LNCaP clone FGC (cell line): ENCODE measurements at places on chromosomes 3 and 15.
A peak's percentile ranks its signal among the peaks of the same experiment; 100 is the strongest.

- DNase-seq, result no peak
Observed at GRCh38 chr15:35986191-35986721, 440.3 kb upstream of the DPH6 start.

DNA sequence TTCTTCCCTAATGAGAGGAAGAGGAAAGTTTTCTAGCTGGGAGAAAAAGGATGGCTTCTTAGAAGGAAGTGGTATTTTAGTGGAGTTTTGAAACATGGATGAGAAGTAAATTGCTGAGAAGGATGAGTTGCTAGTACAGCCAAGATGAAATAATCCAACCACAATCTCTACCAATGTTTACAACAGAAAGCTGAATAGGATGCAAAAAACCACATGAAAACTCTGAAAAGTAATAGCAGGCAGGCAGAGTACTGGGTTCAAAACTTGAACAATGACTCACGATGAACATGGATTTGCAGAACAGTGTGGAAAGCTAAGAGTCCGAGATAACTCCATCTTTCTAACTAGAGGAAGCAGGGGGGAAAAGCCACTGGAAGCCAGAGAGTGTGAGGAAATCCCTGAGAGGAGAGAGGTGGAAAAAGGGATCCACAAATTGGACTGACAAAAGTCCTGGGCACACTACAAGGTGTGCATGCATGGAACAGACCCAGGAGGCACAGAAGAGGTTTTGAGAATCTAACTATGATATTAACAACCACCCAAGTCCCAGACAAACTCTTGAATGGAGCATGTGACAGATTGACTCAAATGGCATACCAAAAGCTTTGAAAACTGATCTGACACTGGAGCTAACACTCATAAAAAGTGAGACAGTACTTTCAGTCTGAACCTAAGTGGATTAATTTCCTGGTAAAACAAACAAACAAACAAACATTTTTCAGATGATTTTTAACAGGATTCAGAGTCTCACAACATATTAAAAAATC is 76.7 kb downstream of the ST6GAL1 start:
- no peak for DNase-seq

GRCh38 chr15:46502667-46503066 is 867.8 kb downstream of the SQOR start:
- DNase-seq, result no peak

DNA sequence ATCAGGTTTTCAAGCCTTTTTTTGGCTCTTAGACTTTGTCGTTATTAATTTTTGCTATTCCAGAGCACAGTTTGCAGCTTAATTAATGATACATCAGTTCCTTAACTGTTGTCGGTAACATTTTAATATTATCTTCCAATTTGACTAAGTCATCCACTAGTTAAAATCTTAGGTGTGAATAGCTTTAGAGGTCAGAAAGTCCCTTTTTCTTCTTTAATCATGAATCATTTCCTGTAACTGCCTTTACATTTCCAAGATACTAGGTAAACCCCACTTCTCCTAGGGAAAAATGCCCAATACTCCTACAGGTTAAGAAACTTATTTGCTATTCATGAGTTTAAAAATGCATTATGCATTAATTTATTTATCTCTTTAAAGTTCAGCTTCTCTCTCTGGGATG is 260.9 kb upstream of the CFAP20DC start:
- no peak for DNase-seq

DNA sequence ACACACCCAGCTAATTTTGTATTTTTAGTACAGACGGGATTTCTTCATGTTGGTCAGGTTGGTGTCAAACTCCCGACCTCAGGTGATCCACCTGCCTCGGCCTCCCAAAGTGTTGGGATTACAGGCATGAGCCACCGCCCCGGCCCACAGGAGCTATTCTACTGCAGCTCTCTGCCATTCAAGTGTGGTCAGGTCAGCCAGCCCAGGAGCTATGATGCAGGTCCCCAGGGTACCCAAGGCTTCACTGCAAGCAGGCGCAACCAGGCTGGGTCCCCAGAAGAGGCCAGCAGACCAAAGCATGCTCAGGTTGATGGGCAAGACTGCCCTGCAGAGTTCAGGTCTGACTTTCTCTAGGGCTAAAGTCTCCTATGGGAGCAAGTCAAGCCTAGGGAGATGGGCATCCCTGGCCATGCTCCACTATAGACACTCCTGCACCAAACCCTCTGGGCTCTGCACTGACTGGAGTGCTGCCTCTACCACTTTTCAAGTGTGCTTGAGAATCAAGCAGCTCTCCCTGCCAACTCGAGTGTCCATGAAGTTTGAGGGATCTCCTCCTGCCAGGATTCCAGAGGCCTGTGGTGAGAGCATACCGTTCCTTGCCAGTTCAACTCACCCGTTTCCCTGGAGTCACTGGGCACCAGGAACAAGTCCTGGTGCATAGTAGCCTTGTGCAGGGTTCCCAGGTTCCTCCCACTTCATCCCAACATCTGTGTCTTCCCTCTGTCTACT is 30.9 kb downstream of the MYO9A start:
- no peak for DNase-seq

DNA sequence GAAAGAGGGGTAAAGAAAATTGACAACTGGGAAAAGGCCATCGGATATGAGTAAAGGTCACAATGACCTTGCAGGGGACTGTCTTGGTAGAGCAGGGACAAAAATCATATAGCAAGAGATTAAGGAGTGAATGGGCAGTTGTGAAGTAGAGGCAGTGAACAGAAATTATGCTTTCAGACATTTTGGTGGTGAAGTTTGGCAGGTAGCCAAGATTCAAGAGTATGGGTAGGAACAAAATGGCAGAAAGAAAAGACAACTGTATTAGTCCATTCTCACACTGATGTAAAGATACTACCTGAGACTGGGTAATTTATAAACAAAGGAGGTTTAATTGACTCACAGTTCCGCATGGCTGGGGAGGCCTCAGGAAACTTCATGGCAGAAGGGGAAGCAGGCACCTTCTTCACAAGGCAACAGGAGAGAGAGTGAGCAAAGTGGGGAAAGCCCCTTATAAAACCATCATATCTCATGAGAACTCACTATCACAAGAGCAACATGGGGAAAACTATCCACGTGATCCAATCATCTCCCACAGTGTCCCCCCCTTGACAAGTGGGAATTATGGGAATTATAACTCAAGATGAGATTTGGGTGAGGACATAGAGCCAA is 84.0 kb downstream of the CGNL1 start:
- DNase-seq, result no peak

- no peak for DNase-seq
Observed at GRCh38 chr3:105719791-105720190, 149.0 kb downstream of the CBLB start.

DNA sequence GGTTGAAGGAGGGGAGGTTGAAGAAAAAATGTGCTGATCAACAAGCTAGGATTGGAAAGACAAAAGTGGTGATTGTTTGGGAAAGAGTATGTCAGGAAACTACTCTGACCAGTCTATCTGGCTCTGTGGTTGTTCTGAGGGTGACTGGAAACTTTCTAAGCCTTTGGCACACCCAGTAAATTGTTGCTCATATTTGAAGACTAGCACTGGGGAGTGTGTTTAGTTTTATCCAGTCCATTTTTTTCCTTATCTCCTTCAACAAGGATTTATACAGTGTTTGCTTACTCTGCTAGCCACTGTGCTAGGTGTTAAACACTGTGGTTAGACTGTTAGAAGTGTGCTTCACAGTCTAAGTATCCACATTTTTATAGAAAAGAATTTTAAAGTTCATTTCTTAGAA is 28.8 kb downstream of the PPM1L start:
- peak; percentile 49 for DNase-seq

GRCh38 chr3:57856675-57857074 is 100.6 kb downstream of the SLMAP start:
- no peak for DNase-seq

DNA sequence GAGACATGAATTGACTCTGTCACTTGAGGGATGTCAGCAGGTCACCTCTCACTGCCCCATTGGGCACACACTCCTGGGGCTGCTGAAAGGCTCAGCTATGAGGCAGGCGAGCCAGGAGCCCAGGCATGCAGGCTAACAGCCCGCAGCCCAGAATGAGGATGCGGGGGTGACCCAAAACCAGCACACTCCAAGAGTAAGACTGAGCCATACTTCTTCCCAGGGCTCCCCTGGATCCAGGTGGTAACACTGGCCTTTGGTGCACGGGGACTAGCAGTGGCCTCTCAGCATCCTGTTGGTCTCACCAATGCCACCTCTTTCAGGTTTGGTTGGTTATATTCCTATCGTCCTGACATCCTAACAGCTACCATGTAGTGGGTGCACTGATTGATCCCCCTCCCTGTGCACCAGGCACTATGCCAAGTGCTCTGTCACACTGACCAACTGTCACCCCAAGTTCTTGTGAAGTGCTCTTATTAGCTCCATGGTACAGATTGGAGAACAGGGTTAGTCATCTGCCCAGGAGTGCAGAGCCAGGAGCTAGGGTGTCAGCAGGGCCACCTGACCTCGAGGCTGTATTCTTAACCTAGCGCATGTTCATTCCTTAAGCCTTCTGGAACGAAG is 24.8 kb upstream of the SPTBN5 start:
- no peak for DNase-seq

- no peak for DNase-seq
Observed at GRCh38 chr3:13462822-13463221, 17.3 kb upstream of the HDAC11 start.

- DNase-seq, result no peak
Observed at GRCh38 chr3:153614140-153614539, 452.1 kb downstream of the RAP2B start.

- DNase-seq, result no peak
Observed at GRCh38 chr15:65083262-65083701, 6.7 kb downstream of the KBTBD13 start.

GRCh38 chr3:154625756-154626155 is 195.8 kb upstream of the GPR149 start:
- no peak for DNase-seq

DNA sequence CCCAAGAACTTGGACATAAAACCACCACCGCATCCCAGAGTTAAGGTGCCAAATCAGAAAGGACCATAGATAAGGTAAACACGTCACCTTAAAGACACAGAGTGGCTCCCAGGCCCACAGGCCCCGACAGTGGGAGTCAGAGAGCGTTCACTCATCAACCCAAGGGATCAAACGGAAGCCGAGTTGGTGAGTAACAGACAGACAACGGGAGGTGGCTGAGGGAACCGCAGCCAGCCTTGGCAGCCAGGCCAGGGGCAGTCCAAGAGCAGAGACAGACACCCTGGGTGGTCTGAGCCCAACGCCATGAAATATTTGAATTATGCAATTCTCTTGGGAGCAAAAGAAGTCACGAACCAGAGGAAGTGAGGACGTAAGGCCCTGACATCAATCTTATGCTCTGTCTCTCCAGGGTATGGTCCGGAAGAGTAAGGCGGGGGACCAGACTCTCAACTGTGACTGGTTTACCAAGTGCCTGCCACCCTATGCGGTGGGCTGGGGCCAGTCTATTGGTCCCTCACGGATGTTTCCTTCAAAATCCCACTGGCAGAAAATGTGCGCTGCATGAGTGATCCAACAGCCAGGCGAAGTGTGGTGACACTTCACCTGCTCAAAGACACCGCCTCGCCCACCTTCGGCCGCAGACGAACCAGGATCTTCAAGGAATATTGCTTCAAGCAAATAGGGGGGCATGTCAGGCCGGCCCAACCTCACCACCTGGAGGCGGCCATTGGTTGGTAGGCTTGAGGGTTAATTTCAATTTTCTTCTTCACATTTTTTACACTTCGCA is 34.3 kb downstream of the TMEM44 start:
- DNase-seq, result no peak

DNA sequence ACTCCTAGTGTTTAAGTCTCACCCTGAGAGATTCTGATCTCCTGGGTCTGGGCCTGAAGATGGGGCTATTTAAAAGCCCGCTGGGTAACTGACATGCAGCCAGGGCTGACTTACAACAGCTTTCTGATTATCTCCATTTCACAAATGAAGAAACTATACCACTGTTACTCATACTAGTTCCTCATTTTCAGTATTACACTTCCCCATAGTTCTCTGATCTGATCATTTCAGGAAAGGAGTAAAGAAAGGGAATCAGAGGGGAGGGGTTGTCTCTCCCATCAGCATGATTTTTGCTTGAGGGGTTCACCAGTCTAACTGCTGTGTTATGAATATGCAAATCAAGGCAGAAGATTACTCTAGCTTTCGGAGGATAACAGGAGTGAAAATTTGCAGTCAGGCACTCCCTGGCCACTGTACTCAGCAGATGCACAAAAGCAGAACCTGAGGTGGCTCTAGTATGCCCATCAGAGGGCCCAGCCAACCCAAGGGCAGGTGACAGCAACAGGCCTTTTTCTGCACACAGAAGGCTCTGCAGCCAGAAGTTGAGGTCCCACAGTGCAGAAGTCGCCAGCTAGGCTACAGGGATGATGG is 59.4 kb downstream of the DAPK2 start:
- DNase-seq, result no peak

DNA sequence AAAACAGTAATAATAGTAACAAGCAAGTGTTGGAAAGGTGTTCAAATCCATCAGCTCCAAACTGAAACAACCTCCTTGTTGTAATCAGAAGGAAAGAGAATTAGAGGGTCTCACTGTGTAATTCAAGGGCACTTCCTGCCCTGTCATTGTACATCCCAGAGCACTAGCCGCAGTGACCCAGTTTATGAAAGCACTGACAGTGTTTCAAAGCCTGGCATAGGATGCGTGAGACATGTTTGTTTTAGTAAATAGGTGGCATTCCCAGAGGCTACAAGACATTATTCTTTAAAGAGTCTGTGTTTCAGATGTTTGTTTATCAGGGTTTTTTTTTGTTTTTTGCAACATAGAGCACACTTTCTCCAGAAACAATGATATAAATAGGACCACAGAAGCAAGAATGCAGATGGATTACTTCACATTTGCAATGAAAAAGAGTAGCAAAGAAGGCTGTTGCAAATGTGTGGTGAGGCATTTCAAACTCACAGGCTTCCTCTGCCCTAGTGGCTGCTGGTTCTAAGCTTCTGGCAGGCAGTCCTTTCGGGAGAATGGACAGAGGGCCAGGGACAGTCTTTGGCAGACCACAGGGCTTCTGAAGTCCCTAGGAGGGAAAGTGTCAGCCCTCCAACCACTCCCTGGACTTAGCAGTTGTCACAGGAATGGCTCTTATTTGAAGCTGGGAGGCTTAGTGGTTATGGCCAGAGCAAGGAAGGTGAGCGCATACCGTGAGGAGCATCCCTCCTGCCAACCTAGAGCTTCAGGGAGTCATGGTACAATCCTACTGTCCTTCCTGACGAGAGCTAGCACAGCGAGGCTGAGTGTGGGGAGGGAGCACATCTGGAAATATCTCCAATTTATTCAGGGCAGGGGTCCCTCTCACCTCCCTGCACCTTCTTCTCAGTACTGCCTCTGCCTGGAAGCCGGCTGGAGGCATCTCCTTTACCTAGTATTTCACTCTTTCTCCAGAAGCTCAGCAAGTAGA is 31.4 kb upstream of the TIPARP start:
- no peak for DNase-seq

- DNase-seq, result no peak
Observed at GRCh38 chr3:123728014-123728413, 143.2 kb upstream of the HACD2 start.
